Cortex of kidney (tissue), 1 donor: ENCODE measurements at places on chromosomes 6 and 20.

DNA sequence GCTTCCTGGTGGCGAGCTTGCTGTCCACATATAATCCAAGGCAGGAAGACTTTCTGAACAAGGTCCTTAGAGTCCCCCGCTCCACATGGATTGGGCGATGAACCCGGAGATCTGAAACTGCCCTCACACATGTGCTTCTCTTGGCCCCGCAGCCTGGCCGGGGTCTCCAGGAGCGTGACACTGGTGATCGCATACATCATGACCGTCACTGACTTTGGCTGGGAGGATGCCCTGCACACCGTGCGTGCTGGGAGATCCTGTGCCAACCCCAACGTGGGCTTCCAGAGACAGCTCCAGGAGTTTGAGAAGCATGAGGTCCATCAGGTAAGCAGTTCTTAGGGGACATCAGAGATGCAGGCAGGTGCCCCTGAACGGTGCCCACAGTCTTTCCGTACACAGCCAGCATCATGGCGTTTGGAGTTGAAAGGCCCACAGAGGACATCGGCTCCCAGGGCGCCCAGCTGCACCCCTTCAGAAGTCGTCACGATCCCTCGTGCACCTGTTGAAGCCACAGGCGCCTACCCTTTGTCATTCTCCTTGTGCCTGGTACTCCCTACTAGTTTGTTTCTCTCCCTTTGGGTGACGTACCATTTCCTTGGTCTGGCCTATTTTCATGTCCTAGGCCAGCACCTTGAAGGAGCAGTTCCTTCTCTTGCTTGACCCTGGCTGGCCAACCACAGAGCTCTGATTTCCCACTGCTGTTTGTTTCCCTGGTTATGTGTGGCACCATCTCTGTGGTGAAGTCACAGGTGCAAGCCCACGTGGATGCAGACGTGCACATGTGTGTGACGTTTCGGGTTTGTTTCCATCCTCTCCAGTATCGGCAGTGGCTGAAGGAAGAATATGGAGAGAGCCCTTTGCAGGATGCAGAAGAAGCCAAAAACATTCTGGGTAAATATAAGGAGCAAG is 43.3 kb upstream of the IRF4 start:
- DNase-seq = no peak

DNA sequence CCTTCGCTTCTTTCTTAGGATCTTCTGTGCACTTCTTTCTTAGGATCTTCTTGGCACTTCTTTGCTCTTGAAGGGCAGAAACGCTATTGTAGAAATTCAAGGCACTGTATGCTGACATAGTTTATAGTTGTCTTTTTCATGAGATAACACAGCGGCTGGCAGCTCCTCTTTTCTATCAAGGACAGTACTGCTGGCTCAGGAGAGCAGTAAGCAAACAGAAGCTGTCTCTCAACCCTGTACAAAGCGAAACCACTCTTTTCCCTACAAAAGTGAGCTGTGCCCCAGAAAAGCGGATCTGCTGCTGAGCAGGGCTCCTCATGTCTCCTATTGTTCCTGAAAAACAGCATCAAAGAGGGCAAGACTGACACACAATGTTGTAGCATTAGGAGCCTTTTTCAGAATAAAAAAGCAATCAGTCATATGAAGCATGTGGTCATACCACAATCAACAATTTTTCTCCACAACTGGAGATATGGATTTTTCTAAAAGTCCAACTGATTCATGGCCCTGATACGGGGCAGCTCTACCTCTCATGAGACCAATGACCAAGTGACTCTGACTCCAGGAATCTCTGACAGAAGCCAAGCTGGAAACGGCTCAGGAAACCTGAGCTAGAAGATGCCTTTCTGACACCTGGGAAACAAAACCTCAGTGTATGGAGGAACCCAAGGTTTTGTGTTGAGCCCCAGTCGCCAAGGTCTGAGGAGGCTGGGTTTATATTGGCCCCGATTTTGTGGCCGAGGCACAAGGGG is 255.9 kb downstream of the ESR1 start:
- no peak for DNase-seq

DNA sequence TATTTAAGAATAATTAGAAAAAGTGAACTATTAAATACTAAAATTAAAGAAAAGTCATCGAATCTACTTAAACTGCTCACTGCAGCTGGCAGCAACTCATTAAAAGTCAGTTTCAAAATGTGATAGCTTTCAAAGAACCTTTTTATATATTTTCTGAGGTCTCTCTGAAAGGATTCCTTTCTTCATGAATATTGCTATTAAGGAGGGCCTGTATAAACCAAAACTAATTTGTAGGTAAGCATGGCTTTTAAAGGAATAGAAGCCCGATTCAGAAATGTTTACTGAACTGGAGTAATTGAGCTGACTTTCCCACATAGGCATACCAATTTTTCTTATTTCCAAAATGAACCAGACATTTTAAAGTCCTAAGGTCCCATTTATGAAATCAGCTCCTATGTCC is 41.2 kb upstream of the ENPP1 start:
- no peak for DNase-seq

GRCh38 chr20:33499355-33499754 is 9.5 kb downstream of the CBFA2T2 start:
- no peak for DNase-seq

- no peak for DNase-seq
Measured at GRCh38 chr6:43976706-43977403, 150.4 kb downstream of the MRPL14 start.

DNA sequence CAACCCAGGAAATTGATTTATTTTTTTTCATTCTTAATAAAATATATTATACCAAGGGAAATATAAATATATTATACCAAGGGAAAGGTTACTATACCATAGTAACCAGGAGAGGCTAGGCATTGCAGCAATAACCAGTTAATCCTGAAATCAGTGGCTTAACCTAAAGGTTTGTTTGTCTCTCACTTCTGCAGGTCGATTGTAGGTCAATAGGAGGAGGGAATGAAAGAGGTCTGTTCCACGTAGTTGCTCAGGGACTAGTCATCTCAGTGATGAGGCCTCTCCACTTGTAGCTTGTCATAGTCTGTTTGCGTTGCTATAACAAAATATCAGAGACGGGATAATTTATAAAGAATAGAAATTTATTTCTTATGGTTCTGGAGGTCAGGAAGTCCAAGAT is 168.0 kb downstream of the GJA1 start:
- no peak for DNase-seq

- no peak for DNase-seq
Measured at GRCh38 chr20:21272679-21273078, 30.5 kb upstream of the XRN2 start.

- DNase-seq = no peak
Measured at GRCh38 chr6:20891161-20891560, 356.9 kb downstream of the CDKAL1 start.

GRCh38 chr6:16591396-16592222 is 169.7 kb downstream of the ATXN1 start:
- no peak for DNase-seq

DNA sequence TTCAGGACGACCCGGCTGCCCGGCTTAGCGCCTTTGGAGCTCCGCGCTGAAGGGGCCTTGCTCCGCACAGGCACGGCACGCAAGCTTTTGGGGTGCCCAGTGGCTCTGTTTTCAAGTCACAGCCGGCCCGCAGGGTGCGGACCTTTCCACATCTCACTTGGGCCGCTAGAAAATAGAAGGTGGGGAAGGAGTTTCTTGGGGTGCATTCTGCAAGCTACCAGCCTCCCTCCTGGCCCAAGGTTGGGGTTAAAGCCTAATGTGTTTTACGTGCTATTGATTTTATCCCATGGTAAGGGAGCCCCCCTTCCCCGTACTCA is 561 bp downstream of the KAT14 start:
- DNase-seq = no peak
